ENCODE measurements at places on chromosomes 5 and 9.

DNA sequence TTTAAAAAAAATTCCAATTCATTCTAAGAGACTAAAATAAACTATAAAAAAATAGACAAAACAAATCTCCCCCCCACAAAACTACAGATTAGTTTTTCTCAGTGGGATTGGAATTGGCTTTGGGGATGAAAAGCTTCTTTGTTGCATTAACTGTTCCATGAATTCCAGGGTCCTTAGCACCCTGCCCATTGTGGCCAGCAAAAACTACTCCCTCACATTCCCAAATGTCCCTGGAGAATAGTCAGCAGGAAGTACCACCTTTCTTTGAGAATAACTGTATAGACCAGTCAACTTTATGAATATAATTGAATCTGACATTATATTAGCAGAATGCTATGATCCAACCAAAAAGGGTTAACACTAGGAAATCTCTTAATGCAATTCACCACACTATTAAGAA is 147.9 kb downstream of the LPAR1 start:
- no peak for DNase-seq

DNA sequence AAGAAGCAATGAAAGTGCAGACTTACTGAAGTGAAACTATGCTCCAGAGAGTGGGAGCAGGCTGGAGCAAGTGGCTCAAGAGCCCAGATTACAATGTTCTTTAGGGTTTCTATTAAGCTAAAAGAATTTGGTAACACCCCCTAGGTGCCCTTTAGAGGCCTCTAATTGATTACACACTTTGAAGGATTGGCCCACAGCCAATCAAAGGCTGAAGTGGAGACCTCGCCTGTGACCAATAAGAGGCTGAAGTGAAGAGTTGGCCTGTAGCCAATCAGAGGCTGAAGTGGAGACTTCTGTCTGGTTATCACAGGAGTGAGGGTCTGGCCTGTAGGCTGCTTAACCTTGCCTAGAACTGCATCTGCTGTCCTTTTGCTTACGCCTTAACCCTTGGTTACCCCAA is 46.7 kb upstream of the SPATA31C2 start:
- DNase-seq: no peak

- no peak for DNase-seq
Observed at GRCh38 chr5:128384068-128384467, 154.0 kb downstream of the FBN2 start.

DNA sequence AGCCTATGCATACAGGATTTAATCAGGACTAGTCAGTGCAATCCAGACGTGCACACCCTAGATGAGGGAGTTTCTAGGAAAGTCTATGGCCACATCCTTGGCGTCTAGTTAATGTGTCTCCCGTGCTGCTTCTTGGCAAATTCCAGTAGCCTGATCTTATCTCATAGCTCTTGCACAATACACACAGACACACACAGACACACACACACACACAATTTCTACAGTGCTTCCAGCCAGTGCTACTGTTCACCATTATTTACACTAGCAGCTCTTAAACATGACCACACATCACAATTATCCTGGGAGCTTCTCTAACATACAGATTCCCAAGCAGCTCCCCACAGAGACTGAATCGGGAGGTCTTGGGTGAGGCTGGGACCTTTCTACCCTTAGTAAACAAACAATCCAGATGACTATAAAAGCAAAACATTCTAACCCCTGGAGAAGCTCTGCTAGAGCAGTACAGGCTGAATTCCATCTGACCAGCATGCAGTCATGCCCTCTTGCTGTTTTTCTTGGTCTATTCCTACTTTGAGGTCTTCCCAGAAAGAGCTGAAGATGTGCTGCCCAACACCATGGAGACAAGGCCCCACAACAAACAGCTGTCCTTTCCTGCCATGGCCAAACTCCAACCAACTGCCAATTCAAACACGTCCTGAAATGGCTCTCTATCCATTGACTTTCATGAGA is 236.6 kb downstream of the DEPDC1B start:
- DNase-seq: no peak

DNA sequence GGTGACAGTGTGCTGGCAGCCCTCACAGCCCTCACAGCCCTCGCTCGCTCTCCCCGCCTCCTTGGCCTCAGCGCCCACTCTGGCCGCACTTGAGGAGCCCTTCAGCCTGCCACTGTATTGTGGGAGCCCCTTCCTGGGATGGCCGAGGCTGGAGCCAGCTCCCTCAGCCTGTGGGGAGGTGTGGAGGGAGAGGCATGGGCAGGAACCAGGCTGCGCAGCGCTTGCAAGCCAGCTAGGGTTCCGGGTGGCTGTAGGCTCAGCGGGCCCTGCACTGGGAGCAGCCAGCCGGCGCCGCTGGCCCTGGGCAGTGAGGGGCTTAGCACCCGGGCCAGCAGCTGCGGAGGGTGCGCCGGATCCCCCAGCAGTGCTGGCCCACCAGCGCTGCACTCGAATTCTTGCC is 177.0 kb downstream of the MSX2 start:
- DNase-seq: no peak

DNA sequence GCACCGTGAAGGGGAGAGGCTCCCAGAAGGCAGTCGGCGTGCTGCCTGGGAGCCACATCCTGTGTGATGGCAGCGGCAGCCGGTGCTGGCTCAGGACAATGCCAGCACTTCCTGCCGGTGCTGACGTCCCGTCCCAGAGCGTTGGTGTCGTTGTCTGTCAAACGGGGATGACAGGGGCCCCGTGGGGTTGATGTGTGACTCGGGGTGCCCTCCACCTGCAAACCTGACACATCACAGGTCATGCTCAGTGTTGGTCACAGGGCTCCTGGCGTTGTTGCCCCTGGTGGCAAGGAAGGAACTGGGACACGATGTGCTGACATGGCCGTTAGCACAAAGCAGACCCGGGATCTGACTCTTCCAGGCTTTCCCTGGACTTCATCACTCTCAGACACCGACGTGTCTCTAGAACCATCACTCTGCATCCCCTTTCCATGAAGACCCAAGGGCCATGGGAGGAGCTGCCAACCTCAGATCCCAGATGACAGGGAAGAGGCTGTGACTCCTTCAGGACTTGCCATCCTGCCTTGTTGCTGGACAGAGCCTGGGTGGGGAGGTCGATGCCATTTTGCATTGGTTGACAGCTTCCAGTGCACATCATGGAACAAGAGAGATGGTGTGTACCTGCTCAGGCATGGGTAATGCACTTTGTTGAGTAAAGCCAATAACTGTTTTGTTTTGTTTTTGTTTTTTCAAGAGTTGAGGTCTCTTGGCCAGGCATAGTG is 21.5 kb downstream of the PLPP7 start:
- no peak for DNase-seq

GRCh38 chr5:116423141-116423540 is 151.5 kb downstream of the SEMA6A start:
- DNase-seq: no peak

- no peak for DNase-seq
Observed at GRCh38 chr5:164561933-164562872, 1056.8 kb downstream of the MAT2B start.

DNA sequence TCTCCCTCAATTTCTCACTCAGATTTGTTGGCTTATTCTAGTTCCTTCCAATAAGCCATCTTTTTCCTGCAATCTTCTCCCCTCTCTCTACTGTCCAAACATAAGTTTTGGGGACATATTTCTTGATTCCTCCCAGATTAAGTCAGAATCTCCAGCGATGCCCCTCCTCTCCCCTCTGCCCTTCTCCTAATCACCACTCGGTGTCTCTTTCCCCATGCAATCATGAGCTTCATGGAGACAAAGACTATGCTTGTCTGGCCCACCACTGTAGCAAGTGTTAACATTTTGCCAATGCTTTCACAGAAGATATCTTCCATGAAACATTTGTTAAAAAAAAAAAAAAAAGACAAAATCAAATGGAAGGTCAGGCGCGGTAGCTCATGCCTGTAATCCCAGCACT is 42.4 kb downstream of the PDE6A start:
- DNase-seq: no peak

- peak; percentile 60 for DNase-seq
Observed at GRCh38 chr9:120917929-120918762, 8.4 kb downstream of the TRAF1 start.

DNA sequence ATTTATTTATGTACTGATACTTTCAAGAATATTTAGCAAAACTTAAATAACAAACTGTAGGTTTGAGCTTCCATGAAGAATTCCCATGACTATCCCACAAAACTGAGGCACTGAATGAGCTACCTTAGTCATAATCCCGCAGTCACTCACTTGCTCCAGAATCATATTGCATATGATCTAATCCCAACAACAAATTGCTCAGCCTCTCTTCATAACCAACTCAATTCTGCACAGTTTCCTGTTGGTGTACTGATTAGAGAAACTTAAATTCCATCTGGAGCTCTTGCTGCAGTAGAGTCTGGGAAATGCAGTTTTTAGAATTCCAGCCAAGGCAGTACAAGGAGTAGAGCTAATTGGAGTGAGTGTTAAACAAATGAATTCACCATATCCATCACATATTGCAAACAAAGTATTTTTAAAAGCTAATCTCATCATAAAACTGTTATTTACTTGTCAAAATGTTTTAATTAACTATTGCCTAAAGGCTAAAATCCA is 35.7 kb upstream of the CDH18 start:
- DNase-seq: no peak

GRCh38 chr5:172797771-172798191 is 26.8 kb upstream of the DUSP1 start:
- DNase-seq: peak; percentile 74

DNA sequence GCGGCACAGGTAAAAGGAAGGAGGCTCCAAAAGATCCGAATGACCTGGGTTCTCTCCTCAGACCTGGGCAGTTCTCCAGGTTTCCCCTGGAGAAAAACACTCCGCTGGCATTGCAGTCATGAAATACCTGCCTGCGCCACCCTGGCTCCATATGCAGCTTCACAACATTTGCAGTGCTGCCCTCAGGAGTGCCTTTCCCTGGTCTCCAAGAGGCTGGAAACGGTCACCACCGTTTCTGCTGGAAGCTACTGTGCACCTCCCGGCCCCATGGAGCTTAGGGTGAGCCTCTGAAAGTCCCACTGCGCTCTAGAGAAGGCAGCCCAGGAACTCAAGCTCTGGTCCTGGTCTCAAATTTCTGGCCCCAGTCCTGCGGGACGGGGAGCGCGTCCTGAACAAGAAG is 670 bp downstream of the UGT3A1 start:
- DNase-seq: no peak

DNA sequence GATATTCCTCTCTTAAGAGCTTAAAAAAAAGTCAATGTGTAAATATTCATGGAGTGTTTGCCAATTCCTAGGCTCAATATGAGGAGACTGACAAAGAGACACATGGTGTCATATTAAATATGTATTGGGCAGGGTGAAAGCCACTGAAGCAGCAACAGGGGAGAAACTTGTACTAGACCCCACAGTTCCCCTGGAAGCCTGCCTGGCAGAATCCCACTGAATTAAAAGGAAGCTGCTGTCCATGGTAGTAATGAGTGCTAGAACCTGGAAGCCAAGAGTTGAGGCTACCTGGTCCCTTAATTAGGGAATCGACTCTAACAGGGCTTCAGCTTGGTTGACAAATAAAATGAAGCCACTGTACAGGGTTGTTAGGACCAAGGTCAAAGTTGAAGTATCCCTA is 129.4 kb upstream of the GPR151 start:
- no peak for DNase-seq

DNA sequence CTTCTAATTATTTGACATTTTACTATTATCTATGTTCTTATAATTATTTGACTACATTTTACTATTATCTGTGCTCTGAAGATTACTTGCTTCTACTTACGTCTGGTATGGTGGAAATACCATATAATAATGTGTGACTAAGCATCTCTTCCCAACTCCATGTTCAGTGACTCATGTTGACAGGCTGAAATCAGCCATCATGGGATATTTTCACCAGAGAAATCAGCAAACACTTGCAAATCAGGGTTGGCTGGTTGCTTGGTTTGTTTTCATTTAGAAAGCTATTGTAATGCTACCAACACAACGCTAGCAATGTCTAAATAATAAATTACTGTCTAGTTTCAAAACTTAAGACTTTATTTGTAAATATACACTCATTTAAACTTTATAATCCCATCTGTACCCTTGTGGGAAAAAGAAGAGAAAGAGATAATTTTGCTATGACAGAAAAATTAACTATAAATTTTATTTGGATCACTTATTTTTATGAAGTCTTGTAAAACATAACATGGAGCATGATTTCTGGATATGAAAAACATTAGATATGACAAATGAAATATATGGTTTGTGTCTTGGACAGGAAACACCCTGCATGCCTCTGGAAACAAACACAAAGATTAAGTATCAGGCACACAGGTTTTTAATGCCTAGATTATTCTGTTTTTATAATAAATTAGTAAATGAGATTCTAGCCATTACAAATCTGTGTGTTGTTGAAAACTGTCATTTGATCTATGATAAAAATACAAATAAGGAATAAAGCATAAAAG is 337.6 kb downstream of the BNC2 start:
- no peak for DNase-seq

DNA sequence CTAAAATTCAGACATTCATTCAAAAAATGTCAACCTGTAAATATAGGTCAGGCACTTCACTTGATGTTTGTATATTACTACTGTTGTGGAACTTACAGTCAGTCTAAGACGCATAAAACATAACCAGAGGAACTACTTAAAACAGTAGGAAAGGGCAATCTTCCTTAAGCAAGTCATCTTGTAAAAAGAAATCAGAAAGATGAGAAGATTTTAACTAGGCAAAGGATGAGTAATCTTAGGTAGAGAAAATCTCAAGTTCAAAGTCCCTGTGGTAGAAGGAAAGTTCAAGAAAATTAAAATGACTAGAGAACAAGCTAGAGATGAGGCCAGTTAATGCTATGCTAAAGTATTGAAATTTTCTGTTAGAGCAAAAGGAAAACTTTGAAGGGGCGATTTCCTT is 152.4 kb downstream of the RAPGEF6 start:
- no peak for DNase-seq

DNA sequence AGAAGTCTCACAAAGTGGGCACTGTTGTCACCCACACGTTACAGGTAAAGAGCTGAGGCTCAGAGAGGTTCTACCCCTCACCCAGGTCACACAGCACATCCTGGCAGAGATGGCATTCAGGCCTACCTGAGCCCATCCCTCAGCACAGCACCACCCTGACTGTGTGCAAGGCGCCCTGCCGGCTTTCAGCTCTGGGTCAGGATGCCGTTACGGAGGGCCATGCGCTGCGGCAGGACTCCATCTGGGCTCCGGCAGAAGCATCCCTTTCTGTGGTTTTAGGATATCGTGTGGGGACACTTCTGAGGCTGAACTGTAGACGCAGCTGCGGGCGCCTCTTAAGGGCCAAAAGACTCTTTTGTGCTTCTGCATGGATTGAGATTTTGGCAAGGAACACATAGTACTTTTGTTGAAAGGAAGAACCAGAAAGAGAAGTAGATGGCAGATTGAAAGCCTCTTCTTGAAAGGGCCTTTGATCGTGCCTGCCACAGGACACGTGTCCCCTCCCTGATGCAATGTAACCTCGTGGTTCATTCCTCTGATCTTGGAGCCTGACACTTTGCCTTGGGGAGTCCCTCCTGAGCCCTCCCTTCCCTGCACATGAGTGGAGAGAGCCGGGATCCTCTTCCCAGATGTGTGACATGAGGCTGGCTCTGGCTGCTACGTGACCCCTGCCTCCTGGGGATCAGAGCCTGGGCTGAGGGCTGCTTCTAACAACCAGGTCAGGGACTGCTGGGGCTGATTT is 31.3 kb downstream of the USP20 start:
- peak; percentile 26 for DNase-seq

GRCh38 chr9:9799287-9799686 is 813.5 kb downstream of the PTPRD start:
- no peak for DNase-seq

- no peak for DNase-seq
Observed at GRCh38 chr5:59037041-59037440, 454.2 kb downstream of the RAB3C start.

GRCh38 chr9:7780261-7780988 is 19.2 kb downstream of the DMAC1 start:
- DNase-seq: no peak

All from inflammatory macrophage treated with lipopolysaccharide for 1 hour (primary cell).